ENCODE measurements at places on chromosomes 16 and 17. TPM values are rescaled to one million over a fixed set of nuclear protein-coding genes. Genes with fewer than 3 reads are reported as not detected.

The EPOP gene
- 3.2 TPM for total RNA-seq

DNA sequence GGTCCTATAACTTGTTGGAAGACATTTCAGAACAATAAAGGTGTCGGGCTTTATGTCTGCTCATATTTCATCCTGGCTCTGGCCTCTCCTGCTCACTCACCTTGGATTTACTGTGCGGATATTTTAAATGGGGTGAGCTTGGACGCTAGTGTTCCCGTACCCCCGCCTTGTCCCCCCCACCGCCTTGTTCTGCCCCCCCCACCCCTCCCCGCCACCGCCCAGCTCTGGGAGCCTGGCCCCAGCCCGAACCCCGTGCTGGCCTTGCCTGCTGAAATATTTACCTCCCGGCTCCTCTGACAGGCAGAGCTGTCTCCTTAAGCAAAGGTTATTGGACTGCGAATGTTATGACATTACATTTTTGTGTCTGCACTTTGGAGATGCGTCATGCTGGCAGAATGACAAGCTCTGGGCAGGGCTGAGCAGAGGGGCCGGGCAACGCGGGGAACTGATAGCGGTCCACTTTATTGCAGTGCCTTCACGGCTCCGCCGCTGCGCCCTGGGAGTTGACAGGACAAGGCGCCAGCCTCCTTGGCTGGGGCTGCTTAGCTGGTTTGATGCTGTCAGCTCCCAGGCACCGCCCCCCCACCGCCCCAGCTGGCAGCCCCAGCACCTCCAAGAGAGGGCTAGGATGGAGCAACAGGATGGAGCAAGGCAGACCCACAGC is 222.5 kb upstream of the GSE1 start:
- DNase-seq: peak; percentile 91

DNA sequence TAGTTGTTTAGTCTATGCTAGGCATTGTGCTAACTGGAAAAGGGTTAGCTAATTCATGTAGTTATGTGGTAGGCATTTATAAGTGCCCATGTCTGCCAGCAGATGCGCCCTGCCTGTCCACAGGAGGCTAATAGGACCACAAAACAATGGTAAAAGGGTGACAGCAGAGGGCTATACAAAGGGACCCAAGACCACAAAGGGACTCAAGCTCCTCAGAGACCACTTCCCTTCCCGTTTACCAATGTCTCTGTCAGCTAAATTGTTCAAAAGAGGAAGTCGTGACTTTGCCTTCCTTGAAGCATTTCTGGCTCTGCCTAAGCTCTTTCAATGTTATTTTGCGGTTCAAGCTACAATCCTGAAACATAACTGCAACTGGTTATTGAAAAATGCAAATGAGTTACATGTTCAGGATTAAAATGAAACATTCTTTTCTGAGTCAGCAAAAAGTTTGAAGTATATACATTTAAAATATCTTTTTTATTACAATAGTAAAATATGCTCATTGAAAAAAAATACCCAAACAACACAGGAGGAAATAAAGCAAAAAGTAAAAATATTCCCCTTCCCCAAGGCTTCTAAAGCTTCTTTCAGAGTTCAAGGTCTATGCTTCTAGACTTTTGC is 149.2 kb downstream of the MAF start:
- no peak for DNase-seq

DNA sequence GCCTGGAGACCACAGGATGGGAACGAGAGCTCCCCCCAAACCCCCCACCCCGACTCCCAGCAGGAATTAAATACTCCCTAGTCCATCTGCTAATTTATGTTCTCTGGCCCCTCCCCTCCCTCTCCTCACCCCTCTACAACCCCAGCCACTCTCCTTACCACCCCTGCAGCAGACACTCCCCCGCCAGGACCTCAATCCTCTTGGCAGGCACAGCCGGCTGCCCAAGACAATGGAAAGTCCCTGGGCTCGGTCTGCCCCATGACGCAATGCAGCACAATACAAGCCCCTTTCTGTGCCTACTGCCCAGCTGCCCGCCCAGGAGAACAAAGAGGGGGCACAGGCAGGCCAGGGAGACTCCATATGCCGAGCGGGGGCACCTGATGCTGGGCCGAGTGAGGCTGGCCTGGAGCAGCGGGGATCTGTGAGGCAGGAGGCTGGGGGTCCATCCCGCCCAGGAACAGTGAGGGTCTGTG is 30.3 kb upstream of the CDC42EP4 start:
- peak; percentile 89 for DNase-seq
